ENCODE measurements at places on chromosomes 16 and 17. TPM values are rescaled to one million over a fixed set of nuclear protein-coding genes. Genes with fewer than 3 reads are reported as not detected.

The TCAP gene
- 0.30 TPM for total RNA-seq

The CFAP20 gene
- total RNA-seq: 32.4 TPM

GRCh38 chr16:75301804-75302203 lies 50.4 kb upstream of the BCAR1 start:
- no peak for DNase-seq

GRCh38 chr17:40779181-40779909 lies 3.0 kb downstream of the KRT27 start:
- no peak for DNase-seq
